ENCODE measurements at places on chromosomes 16 and 17. TPM values are rescaled to one million over a fixed set of nuclear protein-coding genes. Genes with fewer than 3 reads are reported as not detected.
A peak's percentile ranks its signal among the peaks of the same experiment; 100 is the strongest.

Gene MYH2
- not detected for total RNA-seq

Gene SMIM36
- total RNA-seq: not detected

Gene THUMPD1
- 81.6 TPM for total RNA-seq

Gene TNFRSF13B
- total RNA-seq: not detected

Gene AATK
- 17.6 TPM for total RNA-seq

Gene PIRT
- not detected for total RNA-seq

DNA sequence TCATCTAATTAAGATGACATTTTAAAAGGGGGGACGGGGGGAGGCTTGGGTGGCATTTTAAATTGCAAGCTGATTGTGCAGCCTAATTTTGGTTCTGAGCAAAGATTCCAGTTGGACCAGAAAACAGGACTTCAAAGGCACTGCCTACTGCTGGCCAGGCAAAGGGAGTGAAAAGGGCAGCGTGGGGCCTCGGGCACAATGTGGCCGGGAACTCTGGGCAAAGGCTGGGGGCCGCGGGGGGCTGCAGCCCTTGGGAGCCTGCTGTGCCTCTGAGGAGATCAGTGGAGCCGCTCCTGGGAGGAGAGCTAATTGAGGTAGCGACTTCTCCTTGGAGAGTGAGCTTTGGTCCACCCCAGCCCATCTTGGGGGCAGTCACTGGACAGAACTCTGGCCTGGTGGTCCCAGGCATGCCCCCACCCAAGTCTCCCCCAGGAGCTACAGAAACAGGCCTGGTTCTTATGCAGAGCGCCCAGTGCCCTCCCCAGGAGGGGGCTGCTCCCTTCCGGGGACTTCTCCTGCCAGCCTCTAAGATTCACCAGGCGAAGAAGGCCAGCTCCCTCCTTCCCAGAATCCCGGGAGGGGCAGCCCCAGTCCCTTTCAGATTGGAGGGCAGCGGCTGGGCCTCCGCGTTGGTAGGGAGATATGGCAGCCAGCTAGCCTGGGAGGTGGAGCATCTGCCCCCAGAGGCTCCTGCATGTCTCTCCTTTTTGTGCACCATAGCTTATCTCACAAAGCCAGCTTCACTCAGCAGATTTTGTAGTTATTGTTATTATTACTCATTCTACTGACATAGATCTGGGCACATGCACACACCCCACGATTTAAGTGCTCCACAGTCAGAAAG is 115.6 kb downstream of the GNAO1 start:
- no peak overlapping the region for H3K4me3 ChIP-seq
- no peaks in the 10 kb centered on the region for H3K4me1 ChIP-seq
- H3K27me3 ChIP-seq: no peaks in the 10 kb centered on the region
- no peak for DNase-seq
- H3K36me3 ChIP-seq: no peaks in the 10 kb centered on the region

GRCh38 chr16:69373019-69373418 is 12.8 kb downstream of the TERF2 start:
- H3K4me1 ChIP-seq: no peaks in the 10 kb centered on the region
- H3K27ac ChIP-seq: no peak overlapping the region
- DNase-seq: no peak
- H3K4me3 ChIP-seq: no peak overlapping the region
- H3K27me3 ChIP-seq: no peaks in the 10 kb centered on the region

DNA sequence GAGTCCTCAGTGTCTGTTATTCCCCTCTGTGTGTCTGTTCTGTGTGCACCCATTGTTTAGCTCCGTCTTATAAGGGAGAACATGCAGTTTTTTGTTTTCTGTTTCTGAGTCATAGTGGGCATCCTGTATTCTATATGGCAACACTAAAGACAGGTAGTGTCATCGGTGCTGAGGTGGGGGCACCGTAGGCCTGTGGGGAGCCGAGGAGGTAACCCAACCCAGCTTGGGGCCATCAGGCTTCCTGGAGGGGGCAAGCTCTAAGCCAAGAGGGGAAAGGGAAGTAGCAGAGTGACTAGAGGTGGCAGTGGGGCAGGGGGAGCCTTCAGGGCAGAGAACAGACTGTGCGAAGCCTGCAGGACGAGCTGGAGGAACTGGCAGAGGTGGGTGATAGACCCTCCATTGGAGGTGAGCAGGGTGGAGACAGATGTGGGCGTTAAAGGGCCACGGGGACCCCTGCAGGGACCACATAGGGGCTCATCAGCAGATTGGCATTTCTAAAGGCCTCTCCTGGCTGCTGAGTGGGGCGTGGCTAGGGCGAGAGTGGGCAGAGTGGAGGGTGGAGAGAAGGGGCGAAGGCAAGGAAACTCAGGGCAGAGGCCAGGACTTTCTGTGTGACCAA is 36.5 kb downstream of the CPNE2 start:
- H3K27me3 ChIP-seq: no peaks in the 10 kb centered on the region
- H3K36me3 ChIP-seq: no peaks in the 10 kb centered on the region
- H3K4me1 ChIP-seq: peaks cover 9% of the 10 kb centered on the region
- DNase-seq: no peak
- H3K4me3 ChIP-seq: no peak overlapping the region

GRCh38 chr16:50666658-50667496 is 14.2 kb downstream of the SNX20 start:
- H3K27ac ChIP-seq: no peak overlapping the region
- peaks cover 3% of the 10 kb centered on the region for H3K4me1 ChIP-seq
- no peak overlapping the region for H3K4me3 ChIP-seq
- H3K36me3 ChIP-seq: no peaks in the 10 kb centered on the region
- no peak for DNase-seq
- H3K27me3 ChIP-seq: no peaks in the 10 kb centered on the region

DNA sequence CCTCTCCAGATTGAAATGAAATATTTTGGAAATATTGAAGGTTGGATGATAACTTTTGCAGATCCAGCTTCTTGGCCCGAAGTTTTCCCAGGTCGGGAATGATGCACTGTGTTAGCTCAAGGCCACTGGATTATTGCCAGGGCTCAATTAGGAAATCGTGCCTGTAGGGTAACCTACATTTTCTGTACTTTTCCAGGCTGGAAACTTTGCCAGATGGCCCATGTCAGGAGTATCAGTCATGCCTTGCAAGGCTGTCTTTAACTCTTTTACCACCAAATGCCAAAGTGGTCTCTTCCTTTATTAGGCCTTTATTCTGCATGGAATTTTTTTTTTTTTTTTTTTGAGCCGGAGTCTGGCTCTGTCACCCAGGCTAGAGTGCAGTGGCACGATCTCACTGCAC is 8.9 kb upstream of the SEC14L1 start:
- no peaks in the 10 kb centered on the region for H3K27me3 ChIP-seq
- no peaks in the 10 kb centered on the region for H3K36me3 ChIP-seq
- H3K27ac ChIP-seq: no peak overlapping the region
- DNase-seq: no peak
- H3K4me3 ChIP-seq: no peak overlapping the region

DNA sequence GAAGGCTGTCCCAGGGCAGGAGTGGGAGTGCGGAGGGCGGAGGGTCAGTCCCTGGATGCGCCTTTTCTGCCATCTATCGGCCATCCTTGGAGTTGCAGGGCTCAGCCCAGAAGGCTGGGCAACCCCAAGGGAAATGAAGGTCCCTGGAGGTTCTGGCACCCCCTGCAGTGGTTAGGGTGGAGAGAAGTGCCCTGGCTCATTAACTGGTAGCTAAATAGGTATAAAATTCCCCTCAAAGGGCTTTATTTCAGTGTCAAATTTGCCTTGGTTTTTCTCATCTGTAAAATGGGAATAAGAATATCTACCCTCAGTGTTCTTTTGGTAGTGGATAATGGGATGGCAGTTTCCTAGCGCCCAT is 22.4 kb downstream of the C17orf75 start:
- peaks cover 4% of the 10 kb centered on the region for H3K4me1 ChIP-seq
- no peaks in the 10 kb centered on the region for H3K27me3 ChIP-seq
- no peak overlapping the region for H3K27ac ChIP-seq
- DNase-seq: peak; percentile 67
- H3K36me3 ChIP-seq: no peaks in the 10 kb centered on the region

- H3K4me3 ChIP-seq: no peak overlapping the region
- no peaks in the 10 kb centered on the region for H3K36me3 ChIP-seq
- H3K4me1 ChIP-seq: no peaks in the 10 kb centered on the region
- no peak for DNase-seq
- no peak overlapping the region for H3K27ac ChIP-seq
- H3K27me3 ChIP-seq: no peaks in the 10 kb centered on the region
These were observed 90.8 kb downstream of the SHISA6 start for GRCh38 chr17:11331547-11332513.

- no peaks in the 10 kb centered on the region for H3K27me3 ChIP-seq
- no peak overlapping the region for H3K27ac ChIP-seq
- H3K4me3 ChIP-seq: no peak overlapping the region
- H3K36me3 ChIP-seq: peaks cover 9% of the 10 kb centered on the region
- DNase-seq: no peak
These were observed 232.3 kb downstream of the ZFHX3 start for GRCh38 chr16:72815348-72816318.

GRCh38 chr16:50466170-50466569 is 82.0 kb upstream of the NKD1 start:
- H3K4me3 ChIP-seq: no peak overlapping the region
- DNase-seq: no peak
- H3K36me3 ChIP-seq: no peaks in the 10 kb centered on the region
- no peak overlapping the region for H3K27ac ChIP-seq

DNA sequence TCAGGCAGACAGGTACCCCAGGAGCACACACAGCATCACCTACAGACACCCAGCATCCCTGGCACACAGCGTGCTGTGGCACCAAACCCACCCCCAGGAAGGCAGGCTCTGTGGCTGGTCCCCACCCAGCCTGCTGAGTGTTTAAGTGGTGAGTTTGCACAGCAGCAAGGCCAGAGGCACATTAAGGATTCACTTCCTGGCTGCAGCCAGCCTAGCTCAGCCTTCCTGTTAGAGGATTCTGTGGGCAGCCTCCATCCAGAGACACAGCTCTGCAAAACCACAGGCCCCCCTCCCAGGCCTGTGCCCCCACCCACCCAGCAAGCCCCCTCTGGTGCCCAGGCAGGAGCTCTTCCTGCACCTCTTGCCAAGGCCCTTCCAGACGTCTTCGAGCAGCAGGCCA is 36.1 kb upstream of the PHB1 start:
- DNase-seq: no peak
- no peaks in the 10 kb centered on the region for H3K4me1 ChIP-seq
- H3K27ac ChIP-seq: no peak overlapping the region
- H3K36me3 ChIP-seq: no peaks in the 10 kb centered on the region

DNA sequence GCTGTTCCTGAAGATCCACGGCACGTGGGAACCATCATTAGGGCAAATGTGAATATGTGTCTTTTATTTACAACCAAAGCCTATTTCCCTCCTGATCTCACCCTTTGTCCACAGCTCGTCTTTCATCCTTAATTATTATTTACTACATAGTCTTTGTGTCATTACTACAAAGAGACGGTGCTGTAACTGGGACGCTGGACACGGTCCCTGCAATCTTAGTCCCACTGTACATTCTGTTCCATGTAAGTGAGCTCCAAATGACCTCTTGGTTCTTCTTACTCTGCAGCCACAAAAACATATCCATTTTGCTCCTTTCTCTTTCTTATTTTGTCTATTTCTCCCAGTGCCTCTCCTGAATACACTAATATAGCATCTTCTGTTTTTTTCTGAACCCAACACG is 12.7 kb upstream of the KRT23 start:
- no peak overlapping the region for H3K27ac ChIP-seq
- H3K36me3 ChIP-seq: no peaks in the 10 kb centered on the region
- H3K4me1 ChIP-seq: no peaks in the 10 kb centered on the region
- H3K4me3 ChIP-seq: no peak overlapping the region
- no peak for DNase-seq

- no peaks in the 10 kb centered on the region for H3K27me3 ChIP-seq
- no peak for DNase-seq
- no peaks in the 10 kb centered on the region for H3K4me1 ChIP-seq
- H3K36me3 ChIP-seq: no peaks in the 10 kb centered on the region
- no peak overlapping the region for H3K4me3 ChIP-seq
- H3K27ac ChIP-seq: no peak overlapping the region
These were observed 12.3 kb downstream of the LRRC3C start for GRCh38 chr17:39939588-39940419.

GRCh38 chr17:63445954-63446752 is at the start of gene CYB561:
TSS of gene CYB561 (minus strand) at chr17:63446306. CDS start at chr17:63437547, 8,759 bp downstream.
- no peaks in the 10 kb centered on the region for H3K27me3 ChIP-seq
- peak within 1 kb of the TSS; percentile 54 for H3K4me3 ChIP-seq
- H3K4me1 ChIP-seq: peaks cover 31% of the 10 kb centered on the region
- H3K36me3 ChIP-seq: no peaks in the 10 kb centered on the region
- peak; percentile 87 for DNase-seq

DNA sequence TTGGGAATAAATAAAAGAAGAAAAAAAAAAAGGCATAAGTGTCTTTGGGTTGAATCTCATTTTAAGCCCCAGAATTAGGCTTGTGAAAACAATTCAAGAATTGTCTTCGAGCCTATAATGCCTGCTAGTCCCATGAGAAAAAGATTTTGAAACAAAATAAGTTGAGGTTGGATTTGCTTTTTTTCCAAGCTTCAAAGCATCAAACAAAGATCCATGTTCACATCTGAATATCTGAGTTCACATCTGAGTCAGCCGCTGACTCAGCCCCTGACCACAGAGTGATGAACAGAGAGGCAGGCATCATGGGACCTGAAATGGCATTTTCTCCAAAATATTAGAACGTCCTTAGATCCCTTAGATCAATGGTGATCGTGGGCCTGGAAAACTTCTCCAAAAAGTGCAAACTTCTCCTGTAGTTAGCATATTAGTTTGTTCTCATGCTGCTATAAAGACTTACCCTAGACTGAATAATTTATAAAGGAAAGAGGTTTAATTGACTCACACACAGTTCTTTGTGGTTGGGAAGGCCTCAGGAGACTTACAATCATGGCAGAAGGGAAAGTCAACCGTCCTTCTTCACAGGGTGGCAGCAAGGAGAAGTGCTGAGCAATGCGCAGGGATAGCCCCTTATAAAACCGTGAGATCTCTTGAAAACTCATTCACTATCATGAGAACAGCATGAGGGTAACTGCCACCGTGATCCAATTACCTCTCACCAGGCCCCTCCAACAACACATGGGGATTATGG is 294.6 kb upstream of the HSBP1 start:
- no peak overlapping the region for H3K4me3 ChIP-seq
- H3K36me3 ChIP-seq: no peaks in the 10 kb centered on the region
- no peaks in the 10 kb centered on the region for H3K27me3 ChIP-seq
- no peaks in the 10 kb centered on the region for H3K4me1 ChIP-seq
- no peak overlapping the region for H3K27ac ChIP-seq

- peak; percentile 49 for DNase-seq
- no peaks in the 10 kb centered on the region for H3K36me3 ChIP-seq
- no peaks in the 10 kb centered on the region for H3K27me3 ChIP-seq
- H3K4me1 ChIP-seq: no peaks in the 10 kb centered on the region
These were observed 18.2 kb upstream of the ABR start for GRCh38 chr17:1197781-1198490.

DNA sequence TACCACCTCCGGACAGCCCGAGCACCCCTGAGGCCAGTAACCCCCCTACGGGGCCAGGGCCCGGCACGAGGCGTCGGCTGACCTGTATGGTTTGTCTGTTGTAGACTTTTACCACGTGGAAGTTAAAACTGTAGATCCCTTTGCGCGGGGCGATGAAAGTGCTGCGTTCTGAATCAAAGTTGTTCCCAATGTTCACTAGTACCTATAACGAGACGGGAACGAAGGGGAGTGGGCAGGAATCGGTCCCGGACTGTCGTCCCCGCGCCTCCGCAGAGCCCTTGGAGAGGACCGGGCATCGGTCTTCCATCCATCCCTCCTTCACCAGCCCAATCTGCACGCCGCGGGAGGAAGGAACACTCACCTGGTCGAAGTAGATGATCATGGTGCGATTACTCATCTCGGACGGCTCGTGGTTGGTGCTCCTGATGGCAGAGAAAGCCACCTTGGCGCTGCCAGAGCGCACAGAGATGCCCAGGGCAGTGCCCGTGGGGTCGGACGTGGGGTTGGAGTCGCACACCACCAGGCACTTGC is 732 bp downstream of the CBLN1 start:
- no peak for DNase-seq
- no peak overlapping the region for H3K27ac ChIP-seq
- no peak overlapping the region for H3K4me3 ChIP-seq
- peaks cover 39% of the 10 kb centered on the region for H3K27me3 ChIP-seq
- no peaks in the 10 kb centered on the region for H3K36me3 ChIP-seq
